CD8-positive, alpha-beta memory T cell (primary cell): ENCODE measurements at places on chromosomes 4 and X. TPM values are rescaled to one million over a fixed set of nuclear protein-coding genes. Genes with fewer than 3 reads are reported as not detected.

Gene TSPAN6
- total RNA-seq = 0.33 TPM

Gene GRSF1
- 112 TPM for total RNA-seq

Gene FAM184B
- 0.02 TPM for total RNA-seq

Gene PRRG3
- not detected for total RNA-seq

Gene ASMT
- 1.9 TPM for total RNA-seq

- H3K4me3 ChIP-seq = no peak overlapping the region
- H3K36me3 ChIP-seq = no peaks in the 10 kb centered on the region
- no peak overlapping the region for H3K27ac ChIP-seq
- DNase-seq = no peak
- peaks cover 89% of the 10 kb centered on the region for H3K4me1 ChIP-seq
- H3K27me3 ChIP-seq = no peaks in the 10 kb centered on the region
These were observed 29.6 kb downstream of the DOCK11 start for GRCh38 chrX:118525174-118525730.

- H3K27me3 ChIP-seq = no peaks in the 10 kb centered on the region
- H3K27ac ChIP-seq = no peak overlapping the region
- no peak for DNase-seq
These were observed 38.6 kb upstream of the TMEM184C start for GRCh38 chr4:147578593-147578992.

DNA sequence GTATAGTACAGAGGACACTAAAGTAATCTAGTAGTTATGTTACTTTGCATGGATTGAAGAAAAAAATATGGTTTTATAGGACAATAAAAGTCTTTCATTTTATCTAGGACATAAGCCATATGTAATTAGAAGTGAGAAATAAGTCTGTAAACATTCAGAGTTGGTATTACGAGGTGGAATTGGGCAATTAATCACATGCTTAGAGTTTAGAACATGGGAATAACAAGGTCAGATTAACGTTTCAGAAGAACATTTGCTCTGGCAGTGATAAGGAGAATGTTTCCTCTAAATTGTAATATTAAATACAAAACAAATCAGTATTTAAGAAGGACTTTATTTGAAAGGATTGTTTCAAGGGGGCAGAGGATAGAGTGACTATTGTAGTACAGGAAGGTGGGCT is 15.6 kb upstream of the SULT1E1 start:
- H3K27ac ChIP-seq = no peak overlapping the region

DNA sequence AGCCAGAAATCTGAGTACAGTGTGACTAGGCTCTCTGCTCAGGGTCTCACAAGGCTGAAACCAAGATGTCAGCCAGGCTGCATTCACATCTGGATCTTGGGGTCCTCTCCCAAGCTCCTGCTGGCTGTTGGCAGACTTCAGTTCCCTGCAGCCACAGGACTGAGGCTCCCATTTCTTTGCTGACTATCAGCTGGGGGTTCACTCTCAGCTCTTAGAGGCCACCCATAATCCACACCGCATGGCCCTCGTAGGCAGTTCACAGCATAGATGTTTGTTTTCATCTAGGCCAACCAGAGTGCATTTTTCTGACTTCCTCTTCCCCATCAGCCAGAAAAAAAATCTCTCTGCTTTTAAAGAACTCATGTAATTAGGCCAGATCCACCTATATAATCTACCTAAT is 8.2 kb upstream of the WDR44 start:
- DNase-seq = no peak
- H3K4me3 ChIP-seq = no peak overlapping the region
- H3K4me1 ChIP-seq = no peaks in the 10 kb centered on the region
- no peaks in the 10 kb centered on the region for H3K27me3 ChIP-seq

DNA sequence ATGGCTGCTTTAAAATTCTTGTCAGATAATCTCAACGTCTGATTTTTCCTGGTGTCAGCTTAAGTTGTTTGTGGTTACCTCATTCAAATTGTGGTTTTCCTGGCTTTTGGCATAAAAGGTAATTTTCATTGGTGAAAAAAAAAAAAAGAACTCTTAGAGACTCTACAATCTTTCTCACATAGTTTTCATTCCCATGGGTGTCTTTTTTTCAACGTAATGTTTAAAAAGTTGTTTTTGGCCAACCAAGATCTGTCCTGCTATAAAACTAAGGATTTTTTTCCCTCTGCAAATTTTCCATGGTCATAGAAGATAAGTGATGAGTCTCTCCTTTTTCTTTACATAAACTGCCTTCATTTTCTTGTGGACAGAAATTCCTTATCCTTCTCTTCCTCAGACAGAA is 28.9 kb upstream of the RPS6KA6 start:
- H3K27me3 ChIP-seq = no peaks in the 10 kb centered on the region
- no peak for DNase-seq
- no peaks in the 10 kb centered on the region for H3K4me1 ChIP-seq
- no peak overlapping the region for H3K4me3 ChIP-seq

GRCh38 chrX:55488593-55489313 is 895 bp downstream of the USP51 start:
- H3K36me3 ChIP-seq = no peaks in the 10 kb centered on the region
- peak; percentile 69 for DNase-seq
- H3K4me1 ChIP-seq = peaks cover 6% of the 10 kb centered on the region
- H3K27me3 ChIP-seq = no peaks in the 10 kb centered on the region
- H3K4me3 ChIP-seq = peak overlapping the region; percentile 81

GRCh38 chr4:6852582-6852981 is 57.0 kb upstream of the TBC1D14 start:
- H3K36me3 ChIP-seq = no peaks in the 10 kb centered on the region
- H3K27ac ChIP-seq = no peak overlapping the region
- no peaks in the 10 kb centered on the region for H3K27me3 ChIP-seq
- H3K4me3 ChIP-seq = no peak overlapping the region

DNA sequence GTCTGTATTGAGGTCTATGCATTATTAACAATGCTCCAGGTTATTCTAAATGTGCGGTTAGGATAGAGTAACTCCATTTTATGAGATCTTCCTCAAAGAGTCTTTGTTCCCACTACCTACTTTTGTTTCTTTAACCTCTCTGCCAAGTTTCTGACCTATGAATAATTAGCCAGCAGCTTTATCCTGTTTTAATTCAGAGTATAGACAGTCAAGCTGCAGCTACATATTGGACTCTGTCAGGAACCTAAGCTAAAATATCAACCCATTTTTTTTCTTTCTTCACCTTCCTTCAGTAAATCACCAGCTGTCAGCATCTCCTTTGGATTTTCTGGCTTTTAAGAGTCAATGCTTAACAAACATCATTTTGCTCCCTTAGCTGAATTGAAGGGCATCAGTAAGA is 72.3 kb downstream of the TMEM47 start:
- H3K4me1 ChIP-seq = no peaks in the 10 kb centered on the region
- no peaks in the 10 kb centered on the region for H3K36me3 ChIP-seq
- no peak overlapping the region for H3K4me3 ChIP-seq
- no peak overlapping the region for H3K27ac ChIP-seq
- no peak for DNase-seq
- H3K27me3 ChIP-seq = no peaks in the 10 kb centered on the region

GRCh38 chr4:180811556-180811955 is 1431.6 kb upstream of the TENM3 start:
- H3K36me3 ChIP-seq = no peaks in the 10 kb centered on the region
- H3K27me3 ChIP-seq = no peaks in the 10 kb centered on the region
- no peak overlapping the region for H3K27ac ChIP-seq
- DNase-seq = no peak
- no peak overlapping the region for H3K4me3 ChIP-seq
- no peaks in the 10 kb centered on the region for H3K4me1 ChIP-seq
